Activated T-cell treated with anti-CD3 and anti-CD28 coated beads, Interleukin-2, amount 50 U/mL, for 72 hours (primary cell): ENCODE measurements at places on chromosomes 1 and 21. TPM values are rescaled to one million over a fixed set of nuclear protein-coding genes. Genes with fewer than 3 reads are reported as not detected.

DNA sequence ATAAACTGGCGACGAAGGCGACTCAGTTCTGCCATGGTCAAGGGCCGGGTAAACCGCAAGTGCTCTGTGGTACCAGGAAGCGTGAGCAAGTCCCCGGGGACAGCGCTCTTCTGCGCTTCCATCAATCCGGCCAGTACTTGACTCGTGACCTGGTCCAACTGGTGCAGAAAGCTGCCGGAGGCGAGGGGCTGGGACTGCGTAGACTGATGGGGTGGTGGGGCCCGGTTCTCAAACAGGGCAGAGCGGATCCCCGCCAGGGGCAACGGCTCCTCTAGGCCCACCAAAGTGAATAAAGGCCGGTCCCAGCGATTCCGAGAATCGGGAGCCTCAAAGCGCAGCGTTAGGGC is 852 bp downstream of the KTI12 start:
- DNase-seq = peak; percentile 23

SZT2 gene
- 51.6 TPM for total RNA-seq

DNA sequence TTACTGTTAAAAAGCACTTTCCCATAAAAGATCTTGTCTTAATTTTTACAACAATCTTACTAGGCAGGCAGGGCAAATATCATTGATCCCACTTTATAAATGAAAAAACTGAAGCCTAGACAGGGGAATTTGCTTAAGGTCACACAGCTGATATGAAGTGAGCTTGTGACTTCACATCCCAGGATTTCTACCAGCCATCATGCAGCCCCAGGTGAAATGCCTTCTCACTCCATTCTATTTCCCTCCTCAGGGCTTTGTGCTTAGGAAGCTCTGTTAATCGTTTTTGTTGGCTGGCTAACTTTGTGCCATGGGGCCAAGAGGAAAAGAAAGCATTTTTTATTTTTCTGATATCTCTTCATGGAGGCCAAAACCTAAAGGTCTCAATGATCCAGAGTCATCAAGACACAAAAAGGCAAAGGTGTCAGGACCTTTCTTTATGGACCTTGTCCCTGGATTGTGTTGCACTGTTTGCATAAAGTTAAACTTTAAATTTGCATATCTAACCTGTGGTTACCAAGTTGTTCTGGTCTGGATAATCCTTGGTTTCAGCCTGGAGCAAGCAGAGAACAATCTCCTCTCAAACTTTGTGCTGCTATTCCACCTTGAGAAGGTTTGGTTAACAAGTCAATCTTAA is 44.8 kb upstream of the ZNF326 start:
- DNase-seq = no peak

RHD gene
- not detected for total RNA-seq

GBP3 gene
- total RNA-seq = 9.0 TPM
